DMS79 treated with DMSO at 0.1 percent for 48 hours (cell line): ENCODE measurements at places on chromosomes 7 and 10.

- no peak for DNase-seq
Observed at GRCh38 chr10:20608503-20608902, 288.6 kb downstream of the NEBL start.

DNA sequence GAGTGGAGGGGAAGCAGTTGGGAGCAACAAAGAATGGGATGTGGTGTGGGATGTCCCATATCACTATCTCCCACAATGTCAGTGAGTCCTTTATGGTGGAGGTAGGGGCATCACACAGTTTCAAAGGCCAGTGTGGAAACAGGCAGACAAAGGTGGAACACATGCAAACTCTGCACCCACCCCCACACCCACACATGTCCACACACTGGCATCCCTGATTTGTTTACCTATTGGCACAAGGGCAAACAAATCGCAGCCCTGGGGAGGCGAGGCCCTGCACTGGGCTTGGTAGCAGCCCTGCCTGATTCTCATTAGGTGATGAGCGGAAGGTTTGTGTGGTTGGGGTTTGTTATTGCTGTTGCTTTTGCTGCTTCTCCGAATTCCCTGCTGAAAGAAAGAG, 243.3 kb downstream of the GRID1 start:
- DNase-seq = no peak

- DNase-seq = peak; percentile 59
Observed at GRCh38 chr10:118725886-118726500, 28.8 kb downstream of the CACUL1 start.

GRCh38 chr10:24703700-24704099, 20.0 kb downstream of the ARHGAP21 start:
- no peak for DNase-seq

DNA sequence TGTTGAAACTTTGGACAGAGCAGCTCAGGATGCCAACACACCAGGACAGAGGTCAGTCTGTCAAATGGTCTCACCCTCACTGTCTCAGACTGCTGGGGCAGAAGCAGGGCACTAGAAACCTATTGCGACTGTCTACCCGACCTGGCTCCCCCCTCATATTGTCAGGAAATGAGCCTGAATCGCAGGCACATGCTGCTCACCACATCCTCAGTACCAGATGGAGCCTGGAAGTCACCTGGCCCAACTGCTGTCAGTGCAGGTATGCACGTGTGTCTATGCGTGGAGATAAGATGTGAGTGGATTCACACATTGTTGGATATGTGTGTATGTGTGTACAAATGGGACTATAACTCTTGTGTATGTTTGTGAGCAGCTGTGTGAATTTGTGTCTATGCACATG, 3.2 kb upstream of the CDHR1 start:
- DNase-seq = no peak

DNA sequence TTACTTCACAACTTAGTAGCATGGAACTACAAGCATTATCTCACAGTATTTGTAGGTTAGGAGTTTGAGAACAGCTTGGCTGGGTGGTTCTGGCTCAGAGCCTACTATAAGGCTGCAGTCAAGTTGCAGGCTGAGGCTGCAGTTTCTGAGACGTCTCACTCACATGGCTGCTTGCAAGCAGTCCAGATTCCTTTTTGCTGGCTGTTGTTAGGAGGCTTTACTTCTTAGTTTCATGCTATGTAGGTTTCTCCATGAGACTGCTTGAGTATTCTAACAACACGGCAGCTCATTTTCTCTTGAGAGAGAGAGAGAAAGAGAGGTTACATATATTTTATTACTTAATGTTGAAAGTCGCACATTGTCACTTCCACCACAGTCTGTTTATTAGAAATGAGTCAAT, 1073.9 kb downstream of the NXPH1 start:
- no peak for DNase-seq

GRCh38 chr10:5782174-5782573, 31.1 kb downstream of the GDI2 start:
- no peak for DNase-seq

GRCh38 chr7:139995017-139995915, 67.5 kb downstream of the PARP12 start:
- no peak for DNase-seq

GRCh38 chr7:92815412-92815811, 21.0 kb downstream of the CDK6 start:
- no peak for DNase-seq

DNA sequence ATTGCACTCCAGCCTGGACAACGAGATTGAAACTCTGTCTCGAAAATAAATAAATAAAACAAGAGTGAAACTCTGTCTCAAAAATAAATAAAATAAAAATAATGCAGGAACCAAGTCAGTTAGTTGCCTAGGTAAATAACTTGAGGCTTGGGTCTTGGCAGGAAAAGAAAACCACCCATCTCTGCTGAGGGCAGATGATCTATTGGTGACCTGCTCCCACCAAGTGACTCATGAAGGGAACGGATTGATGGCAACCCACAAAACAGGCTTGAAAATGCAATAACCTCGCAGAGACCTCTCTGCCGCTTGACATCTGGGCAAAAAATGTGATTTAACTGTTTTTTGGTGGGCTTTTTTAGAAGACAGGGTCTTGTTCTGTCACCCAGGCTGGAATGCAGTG, 86.6 kb downstream of the CALN1 start:
- no peak for DNase-seq

GRCh38 chr7:108468246-108468645, 12.0 kb upstream of the NRCAM start:
- DNase-seq = no peak

DNA sequence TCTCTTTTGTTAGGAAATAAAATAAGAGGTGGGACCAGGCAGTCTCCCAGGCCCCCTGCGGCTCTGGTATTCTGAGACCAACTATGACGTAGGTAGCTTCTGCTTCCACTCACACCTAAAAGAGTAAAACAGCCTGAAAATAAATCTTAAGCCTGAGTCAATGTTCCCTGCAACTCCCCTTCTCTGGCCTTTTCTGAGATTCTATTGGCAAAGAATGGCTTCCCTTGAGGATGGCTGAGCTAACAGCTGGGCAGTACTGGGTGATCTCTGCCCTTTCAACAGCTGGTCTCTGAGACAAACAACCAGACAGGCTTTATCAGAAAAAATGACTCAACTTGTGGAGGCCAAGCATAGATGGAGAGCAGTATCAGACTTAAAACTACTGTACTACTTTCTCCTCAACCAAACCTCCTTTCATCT, 58.7 kb downstream of the CREB3L2 start:
- no peak for DNase-seq

GRCh38 chr7:151782598-151783448, 94.1 kb downstream of the PRKAG2 start:
- DNase-seq = no peak

GRCh38 chr7:29224726-29225125, 30.2 kb downstream of the CHN2 start:
- DNase-seq = no peak

DNA sequence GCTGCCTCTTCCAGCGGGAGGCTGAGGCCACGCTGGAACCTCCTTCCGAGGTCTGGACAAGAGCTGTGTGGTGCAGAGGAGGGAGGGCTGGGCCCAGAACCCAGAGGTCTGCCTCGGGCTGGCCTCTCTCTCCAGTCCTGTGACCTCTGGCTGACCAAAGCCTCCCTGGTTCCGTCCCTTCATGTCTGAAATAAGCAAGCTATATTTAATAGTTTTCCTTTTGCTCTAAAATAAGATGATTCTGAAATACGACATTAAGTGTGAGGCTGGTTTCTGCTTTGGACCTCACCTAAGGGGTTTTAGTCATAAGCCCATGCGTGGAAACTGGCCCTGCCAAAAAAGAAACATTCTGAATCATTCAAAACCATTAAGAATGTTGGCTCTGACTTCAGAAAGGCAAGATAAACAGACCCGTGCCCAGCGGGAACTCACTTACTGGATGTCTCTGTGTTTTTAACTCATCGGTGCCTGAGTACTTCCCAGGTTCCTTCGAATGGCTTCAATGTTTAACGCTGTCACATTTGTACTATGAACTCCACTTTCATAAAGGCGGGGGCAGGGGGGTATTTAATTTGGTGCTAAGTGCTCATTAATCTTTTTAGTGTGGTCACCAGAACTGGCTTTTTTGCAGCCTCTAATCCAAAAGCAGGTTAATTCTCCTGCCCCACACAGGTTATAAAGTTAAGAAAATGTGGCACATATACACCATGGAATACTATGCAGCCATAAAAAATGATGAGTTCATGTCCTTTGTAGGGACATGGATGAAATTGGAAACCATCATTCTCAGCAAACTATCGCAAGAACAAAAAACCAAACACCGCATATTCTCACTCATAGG, 157.5 kb upstream of the KLF14 start:
- no peak for DNase-seq

GRCh38 chr10:44916429-44916828, 5.3 kb downstream of the TMEM72 start:
- no peak for DNase-seq

GRCh38 chr10:114566064-114566463, 92.0 kb downstream of the ABLIM1 start:
- no peak for DNase-seq

DNA sequence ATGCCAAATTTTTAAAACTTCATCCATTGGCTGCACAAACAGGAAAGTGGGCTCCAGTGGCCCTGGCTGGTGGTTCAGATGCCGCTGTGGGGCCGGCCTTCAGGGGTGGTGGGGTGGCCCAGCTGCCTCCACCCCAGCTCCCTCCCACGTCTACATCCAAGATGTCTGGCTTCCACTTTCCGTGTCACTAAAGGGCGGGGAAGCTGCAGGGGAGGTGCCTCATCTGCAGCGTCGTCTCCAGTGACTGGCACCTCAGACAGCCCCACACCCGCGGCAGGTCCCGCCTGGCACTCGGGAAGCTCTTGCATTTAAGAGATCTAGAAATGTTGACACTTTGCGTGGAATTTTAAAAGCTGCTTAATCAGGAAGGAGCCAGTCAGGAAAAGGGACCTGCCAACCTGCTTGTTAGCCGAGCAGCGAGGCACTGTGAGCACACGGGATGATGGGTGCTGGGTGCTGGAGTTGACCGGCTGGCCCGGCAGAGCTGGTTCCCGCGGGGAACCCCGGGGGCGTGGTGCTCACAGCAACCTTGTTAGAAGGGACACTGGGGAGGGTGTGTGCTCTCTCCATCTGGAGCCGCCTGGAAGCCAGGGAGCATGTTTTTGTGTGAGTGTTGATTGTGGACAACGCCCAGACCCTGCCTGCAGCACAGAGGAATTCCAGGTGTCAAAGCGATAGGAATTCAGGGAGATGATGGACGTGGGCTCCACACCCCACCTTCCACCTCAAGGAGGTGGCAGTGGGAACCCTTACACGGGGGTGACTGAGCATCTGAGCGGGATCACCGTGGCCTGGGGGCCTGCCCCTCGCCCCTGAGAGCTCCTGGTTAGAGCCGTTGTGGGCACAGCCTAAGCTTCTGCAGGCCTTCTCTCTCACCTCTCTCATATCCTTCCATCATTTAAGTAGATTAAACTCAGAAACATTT, 320.5 kb downstream of the PTPRN2 start:
- DNase-seq = no peak

DNA sequence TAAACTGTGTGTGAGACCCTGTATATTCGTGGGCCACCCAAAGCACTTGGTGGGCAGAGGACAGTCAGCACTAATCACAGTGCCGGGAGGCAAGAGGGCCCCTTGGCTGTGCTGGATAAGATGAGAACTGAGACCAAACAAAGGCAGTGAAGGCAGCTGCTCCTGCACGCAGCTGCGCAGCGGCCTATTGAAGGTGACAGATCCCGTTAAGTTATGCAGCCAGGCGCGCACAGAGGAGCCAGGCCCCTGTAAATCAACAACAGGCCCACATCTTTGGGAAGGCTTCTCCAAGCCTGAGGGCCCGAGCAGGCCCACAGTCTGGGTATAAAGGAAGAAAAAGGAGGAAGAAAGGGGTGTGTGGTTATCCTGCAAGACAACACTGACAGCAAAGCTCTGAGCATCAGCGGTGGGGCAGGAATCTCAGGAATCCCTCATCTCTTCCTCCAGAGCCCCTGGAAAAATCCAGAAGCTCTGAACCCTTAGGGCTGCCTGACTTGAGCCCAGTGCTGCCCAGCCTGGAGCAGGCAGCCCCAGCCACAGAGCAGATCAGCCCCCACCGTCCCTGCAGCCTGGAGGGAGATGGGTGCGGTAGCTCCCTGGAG, 154.2 kb downstream of the ARHGAP12 start:
- peak; percentile 47 for DNase-seq

DNA sequence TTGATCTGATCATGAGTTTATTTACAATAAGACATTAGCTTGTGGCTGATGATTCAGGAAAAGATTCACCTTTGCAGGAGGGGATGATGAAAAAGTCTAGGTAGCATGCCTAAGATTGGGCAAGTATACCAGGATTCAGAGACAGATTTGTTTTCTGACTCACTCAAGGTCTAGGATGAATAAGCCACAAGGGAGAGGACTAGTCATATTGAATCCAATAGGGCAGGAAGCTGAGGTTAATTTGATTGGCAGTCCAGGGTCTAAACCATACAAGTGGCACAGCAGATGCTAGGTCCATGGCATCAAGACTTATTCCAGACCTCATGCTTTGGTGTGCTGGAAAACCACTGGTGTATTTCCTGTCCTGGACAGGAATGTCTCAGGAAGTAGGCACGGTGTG, 1133.4 kb downstream of the XPNPEP1 start:
- DNase-seq = no peak

- no peak for DNase-seq
Observed at GRCh38 chr10:26455567-26456315, 17.6 kb downstream of the APBB1IP start.

DNA sequence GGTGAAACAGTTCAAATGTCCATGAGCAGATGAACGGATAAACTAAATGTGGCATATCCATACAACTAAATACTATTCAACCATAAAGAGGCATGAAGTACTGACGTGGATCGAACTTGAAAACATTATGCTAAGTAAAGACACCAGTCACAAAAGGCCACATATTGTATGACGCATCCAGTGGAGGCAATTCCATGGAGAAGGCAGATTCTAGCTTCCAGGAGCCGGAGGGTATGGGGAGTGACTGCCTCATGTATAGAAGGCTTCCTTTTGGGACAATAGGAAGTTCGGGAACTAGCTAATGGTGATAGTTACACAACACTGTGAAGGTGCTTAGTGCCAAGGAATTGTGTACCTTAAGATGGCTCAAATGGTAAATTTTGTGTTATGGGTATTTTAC, 98.4 kb downstream of the VIPR2 start:
- no peak for DNase-seq

DNA sequence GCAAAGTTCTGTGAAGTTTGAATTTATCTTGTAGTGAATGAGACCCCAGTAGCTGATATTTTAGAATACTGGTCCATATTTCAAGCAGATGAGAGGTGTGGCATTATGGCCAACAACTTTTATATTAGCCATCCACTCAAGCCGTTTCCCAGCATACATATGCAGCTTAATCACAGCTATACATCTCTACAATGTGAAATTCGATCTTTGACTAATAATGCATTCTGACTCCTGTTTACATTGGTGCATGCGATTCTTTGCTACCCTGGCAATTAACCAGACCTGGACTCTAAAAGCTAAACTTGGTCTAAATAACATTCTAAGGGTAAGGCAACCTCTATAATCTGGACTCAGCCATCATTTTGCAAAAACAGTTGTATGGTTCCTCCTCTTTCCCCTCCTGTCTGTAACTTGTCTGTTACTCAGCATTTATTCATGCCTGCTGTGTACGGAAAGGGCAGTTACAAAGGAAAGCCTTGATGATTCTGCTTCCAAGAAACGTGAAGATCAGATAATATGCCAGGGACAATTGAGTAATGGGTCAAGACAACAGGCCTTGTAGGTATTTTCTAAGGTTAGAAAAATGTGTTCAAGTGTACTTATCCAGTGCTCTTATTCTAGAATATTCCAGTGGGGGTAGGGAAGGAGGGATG, 50.6 kb downstream of the PNLIPRP2 start:
- DNase-seq = no peak
